Esophagus squamous epithelium (tissue), 5 donors: ENCODE measurements at places on chromosomes 7 and 10.

- DNase-seq = no peak
Observed at GRCh38 chr10:91164520-91165065, 55.9 kb upstream of the PCGF5 start.

DNA sequence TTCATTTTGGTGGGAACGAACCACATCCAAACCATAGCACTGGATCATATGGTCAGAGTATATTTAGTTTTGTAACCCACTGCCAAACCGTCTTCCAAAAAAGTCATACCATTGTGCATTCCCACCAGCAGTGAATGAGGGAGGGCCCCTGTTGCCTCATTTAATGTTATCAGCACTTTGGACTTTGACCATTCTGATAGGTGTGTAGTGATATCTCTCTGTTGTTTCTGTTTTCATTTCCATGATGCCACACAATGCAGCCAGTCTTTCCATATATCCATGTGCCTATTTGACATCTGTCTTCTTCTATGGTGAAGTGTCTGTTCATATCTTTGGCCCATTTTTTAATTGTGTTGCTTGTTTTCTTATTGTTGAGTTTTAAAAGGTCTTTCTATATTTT, 105.0 kb upstream of the PPP2R2D start:
- no peak for DNase-seq

GRCh38 chr7:94874036-94874785, 33.2 kb upstream of the PPP1R9A start:
- DNase-seq = no peak

GRCh38 chr10:52801947-52802346, 29.4 kb upstream of the MBL2 start:
- no peak for DNase-seq

- DNase-seq = no peak
Observed at GRCh38 chr7:141585592-141586510, 34.6 kb downstream of the AGK start.

DNA sequence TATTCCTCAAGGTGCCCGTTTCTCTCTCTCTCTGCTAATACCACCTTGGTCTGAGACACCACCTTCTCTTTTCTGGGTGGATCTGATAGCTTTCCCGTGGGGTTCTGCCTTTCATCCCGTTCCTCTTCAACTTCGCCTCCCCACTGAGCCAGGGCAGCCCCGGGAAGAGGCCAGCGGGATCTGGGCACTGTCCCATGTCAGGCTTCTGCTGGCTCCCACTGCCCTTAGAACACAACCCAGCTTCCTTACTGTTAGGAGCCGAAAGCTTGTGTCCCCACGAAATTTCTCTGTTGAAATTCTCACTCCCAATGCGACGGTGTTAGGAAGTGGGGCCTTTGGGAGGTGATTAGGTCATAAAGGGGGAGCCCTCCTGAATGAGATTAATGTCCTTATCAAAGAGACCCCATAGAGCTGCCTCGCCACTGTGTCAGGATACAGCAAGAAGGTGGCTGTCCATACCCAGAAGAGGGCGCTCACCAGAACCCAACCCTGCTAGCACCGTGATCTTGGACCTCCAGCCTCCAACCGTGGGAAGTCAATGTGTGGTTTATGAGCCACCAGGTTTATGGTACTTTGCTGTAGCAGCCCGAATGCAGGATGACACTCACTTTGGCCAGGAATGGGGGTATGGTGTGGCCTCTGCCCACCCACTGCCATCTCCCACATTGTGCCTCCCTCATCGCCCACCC, 79.2 kb downstream of the CAMK1D start:
- DNase-seq = no peak

- no peak for DNase-seq
Observed at GRCh38 chr10:114550756-114551635, 107.1 kb downstream of the ABLIM1 start.

DNA sequence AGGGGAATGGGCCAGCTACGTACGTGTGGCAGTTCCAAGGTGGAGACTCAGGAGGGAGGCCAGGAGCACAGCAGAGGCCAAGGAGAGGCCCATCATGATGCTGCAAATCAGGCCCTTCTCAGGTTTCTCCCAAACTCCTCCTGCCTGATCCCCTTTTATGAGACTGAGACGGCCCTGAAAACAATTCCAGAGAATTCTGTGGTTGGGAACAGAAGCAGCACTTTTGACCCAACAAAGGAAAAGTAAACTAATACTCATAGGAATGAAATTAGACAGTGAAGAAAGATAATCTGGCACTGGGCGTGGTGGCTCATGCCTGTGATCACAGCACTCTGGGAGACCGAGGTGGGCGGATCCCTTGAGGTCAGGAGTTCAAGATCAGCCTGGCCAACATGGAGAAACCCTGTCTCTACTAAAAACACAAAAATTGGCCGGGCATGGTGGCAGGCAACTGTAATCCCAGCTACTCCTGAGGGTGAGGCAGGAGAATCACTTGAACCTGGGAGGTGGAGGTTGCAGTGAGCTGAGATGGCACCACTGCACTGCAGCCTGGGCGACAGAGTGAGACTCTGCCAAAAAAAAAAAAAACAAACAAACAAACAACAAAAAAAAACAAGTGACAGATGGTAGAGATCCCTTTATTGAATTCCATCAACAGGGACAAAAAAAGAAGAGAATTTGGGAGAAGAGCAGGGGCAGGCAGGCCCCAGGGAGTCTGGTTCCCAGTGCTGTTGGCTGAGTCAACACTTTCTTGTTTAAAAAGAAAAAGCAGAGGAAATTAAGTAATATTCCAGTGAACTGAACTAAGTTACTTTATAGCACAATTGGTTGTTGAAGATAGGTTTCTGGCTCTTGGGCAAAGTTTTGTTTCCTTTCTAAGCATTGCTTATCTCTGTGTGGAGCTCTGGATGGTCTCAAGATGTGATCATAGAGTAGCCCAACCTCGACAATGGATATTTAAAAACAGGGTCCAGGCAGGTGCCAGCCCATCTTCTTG, at the start of gene CCL26:
Gene CCL26, minus strand, starts transcription at position 131 of the 997 bp plus-strand sequence. Its CDS starts 35 bp downstream, at position 96.
- DNase-seq = no peak
